ENCODE measurements at places on chromosomes 6 and 20. TPM values are rescaled to one million over a fixed set of nuclear protein-coding genes. Genes with fewer than 3 reads are reported as not detected.

The SLC22A1 gene
- 1.5 TPM for total RNA-seq

DNA sequence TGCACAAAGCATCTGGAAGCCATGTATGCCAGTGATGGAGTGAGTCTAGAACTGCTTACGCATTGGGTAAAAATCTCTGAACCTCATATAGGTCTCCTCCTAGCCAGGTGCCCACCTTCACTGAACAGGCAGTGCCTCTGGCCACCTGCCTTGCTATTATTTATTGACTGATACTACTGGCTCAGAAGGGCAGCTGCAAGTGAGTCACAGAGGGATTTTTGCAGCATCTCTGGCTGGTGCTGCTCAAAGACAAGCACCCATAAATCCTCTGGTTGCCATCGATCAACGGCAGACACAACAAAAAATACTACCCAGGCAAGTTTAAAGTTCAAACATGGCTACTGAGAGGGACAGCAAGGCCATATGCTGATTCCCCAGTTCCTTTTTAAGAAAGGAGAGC, 279.4 kb downstream of the UBE3D start:
- no peak for DNase-seq
- H3K27me3 ChIP-seq: no peaks in the 10 kb centered on the region
- H3K4me1 ChIP-seq: no peaks in the 10 kb centered on the region
- H3K36me3 ChIP-seq: no peaks in the 10 kb centered on the region

- DNase-seq: no peak
- H3K27ac ChIP-seq: no peak overlapping the region
- no peaks in the 10 kb centered on the region for H3K36me3 ChIP-seq
- H3K4me1 ChIP-seq: no peaks in the 10 kb centered on the region
- no peak overlapping the region for H3K4me3 ChIP-seq
Measured at GRCh38 chr20:9523636-9524035, 9.2 kb downstream of the LAMP5 start.

The TMC2 gene
- 0.30 TPM for total RNA-seq

The PTCRA gene
- total RNA-seq: not detected

GRCh38 chr6:50007819-50008218, 14.0 kb downstream of the DEFB110 start:
- DNase-seq: no peak
- H3K4me3 ChIP-seq: no peak overlapping the region
- no peak overlapping the region for H3K27ac ChIP-seq
- H3K36me3 ChIP-seq: no peaks in the 10 kb centered on the region
- no peaks in the 10 kb centered on the region for H3K27me3 ChIP-seq

DNA sequence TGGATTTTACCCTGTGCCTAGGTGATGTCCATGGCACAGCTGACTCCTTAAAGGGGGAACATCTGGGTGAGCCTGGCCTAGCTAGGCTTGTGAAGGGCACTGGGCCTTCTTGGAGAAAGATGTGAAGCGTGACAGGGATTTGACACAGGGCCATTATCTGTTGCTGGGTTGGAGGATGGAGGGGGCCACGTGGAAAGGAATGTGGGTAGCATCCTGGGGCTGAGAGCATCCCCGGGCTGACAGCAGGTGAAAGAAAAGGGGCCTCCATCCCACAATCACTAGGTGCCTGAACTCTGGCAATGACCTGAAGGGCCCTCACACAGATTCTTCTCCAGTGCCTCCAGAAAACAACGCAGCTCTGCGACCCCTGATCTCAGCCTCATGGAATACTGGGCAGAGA, 124.7 kb downstream of the DTNBP1 start:
- H3K27me3 ChIP-seq: no peaks in the 10 kb centered on the region
- no peak for DNase-seq
- no peak overlapping the region for H3K4me3 ChIP-seq
- H3K27ac ChIP-seq: no peak overlapping the region

The MKKS gene
- 16.5 TPM for total RNA-seq

DNA sequence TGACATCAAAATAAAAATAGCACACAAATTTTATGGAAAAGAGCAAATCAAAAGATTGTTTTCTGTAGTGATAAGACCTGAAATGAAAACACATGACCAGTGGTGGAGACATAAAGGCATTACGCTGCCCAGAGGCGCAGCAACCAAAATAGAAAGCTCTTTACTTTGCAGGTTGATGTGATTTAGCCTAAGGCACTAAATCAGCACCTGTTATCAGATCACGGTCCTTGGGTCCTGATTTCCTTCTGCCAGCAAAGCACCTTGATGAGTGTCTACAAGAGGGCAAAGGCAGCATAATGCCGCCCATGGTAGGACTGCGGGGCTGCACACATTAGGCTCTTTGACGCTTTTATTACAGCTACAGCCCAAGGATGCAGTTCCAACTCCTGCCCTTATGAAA, 19.3 kb upstream of the RAMACL start:
- no peak overlapping the region for H3K27ac ChIP-seq
- no peak overlapping the region for H3K4me3 ChIP-seq
- peaks cover 6% of the 10 kb centered on the region for H3K4me1 ChIP-seq
- H3K27me3 ChIP-seq: no peaks in the 10 kb centered on the region
- DNase-seq: no peak
